Amniotic epithelial cell (primary cell): ENCODE measurements at places on chromosomes 13 and 19.

- DNase-seq, result peak; percentile 69
Measured at GRCh38 chr19:41298348-41298964, 11.5 kb upstream of the CCDC97 start.

GRCh38 chr13:99310382-99311031 lies 3.3 kb upstream of the GPR183 start:
- DNase-seq, result peak; percentile 86

- no peak for DNase-seq
Measured at GRCh38 chr13:42320375-42320787, 48.4 kb downstream of the AKAP11 start.

DNA sequence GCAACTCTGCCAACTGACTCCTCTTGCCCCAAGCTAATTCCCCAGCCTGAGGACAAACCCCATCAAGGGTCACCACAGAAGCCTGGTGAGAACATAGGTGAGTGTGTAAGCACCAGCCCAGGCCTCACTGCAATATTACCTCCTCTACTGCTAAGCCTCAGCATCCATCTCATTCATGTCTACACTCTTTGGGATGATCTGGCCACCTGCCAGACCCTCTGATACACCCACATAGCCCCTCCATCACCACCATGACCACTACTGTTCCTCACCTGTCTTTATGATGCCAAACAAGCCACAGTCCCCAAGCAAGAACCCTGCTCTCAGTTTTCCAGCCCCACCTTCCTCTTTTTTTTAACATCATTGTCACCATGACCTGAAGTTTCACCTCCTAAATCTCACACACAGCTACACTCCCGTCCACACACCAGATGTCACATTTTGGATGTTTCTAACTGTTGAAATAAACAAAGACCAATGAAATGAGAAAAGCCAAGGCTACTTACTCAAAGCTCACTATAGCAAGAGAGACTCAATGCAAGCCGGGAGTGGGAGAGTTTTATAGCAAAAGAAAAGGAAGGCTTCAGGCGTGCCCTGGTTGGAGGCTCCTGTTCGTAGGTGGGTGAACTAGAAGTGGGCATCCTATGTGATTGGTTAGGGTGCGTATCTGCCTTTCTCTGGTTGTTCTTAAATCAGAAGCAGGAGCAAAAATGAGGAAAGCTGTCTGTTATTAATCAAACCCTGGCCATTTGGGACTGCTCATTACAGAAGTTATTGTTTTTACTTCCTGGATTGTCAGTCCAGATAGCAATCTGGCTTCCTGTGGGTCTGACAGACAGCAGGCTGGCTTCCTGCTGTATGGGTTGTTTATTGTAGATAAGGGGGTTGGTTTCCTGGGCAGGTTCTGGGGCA lies 2.0 kb downstream of the ZNF792 start:
- peak; percentile 36 for DNase-seq

- peak; percentile 46 for DNase-seq
Measured at GRCh38 chr19:34482380-34483250, 1.1 kb downstream of the WTIP start.

DNA sequence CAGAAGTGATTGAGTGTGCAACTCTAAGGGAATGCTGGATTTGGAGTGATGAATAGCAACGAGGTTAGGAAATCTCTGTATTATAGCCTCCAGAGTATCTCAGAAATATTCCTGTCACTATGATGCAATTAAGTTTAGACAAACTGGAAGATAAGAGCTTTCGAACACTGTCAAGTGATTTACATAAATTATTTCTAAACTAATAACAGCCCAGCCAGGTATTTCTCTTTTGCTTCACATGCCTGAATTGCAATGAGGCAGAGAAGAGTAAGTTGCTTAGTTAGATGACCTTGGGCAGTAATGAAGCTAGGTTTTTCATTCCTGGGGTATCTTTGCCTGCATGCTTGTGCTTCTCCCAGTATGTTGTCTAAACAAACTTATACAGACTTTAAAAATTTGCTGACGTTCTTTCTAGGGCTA lies 134.5 kb downstream of the LMO7 start:
- DNase-seq, result peak; percentile 83

- DNase-seq, result no peak
Measured at GRCh38 chr13:113991676-113992179, 17.9 kb upstream of the C13orf46 start.

DNA sequence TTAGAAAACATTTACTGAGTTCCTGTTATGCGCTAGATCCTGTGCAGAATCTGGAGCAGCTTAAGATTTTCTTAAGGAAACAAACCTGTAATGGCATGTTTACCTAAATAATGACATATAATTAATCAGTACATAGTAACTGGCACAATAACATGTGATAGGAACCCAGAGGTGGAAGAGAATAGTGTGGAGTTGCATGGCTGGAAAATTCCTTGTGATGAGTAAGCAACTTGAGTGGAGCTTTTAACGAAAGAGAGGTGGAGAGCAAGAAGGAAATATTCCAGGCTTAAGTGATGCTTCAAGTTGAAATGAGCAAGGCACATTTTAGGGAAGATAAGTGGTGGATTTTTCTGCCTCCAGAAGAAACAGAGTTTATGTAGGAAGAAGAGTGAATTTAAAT lies 9.2 kb upstream of the GPC5 start:
- DNase-seq, result no peak

DNA sequence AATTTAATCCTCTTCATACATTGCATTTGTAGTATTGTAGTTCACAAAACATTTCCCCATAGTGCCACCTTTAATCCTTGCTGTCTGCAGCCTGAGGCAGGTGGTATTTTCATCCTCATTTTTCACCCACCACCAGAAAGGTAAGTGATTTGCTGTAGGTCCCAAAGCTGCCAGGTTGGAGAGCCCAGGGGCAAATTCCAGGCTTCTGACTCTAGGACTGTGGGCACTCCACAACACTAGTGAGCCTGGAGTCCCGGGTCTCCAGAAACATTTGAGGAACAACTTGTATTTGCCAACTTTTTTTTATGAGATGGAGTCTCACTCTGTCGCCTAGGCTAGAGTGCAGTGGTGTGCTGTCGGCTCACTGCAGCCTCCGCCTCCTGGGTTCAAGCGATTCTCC lies 6.2 kb downstream of the ILF3 start:
- DNase-seq, result no peak

DNA sequence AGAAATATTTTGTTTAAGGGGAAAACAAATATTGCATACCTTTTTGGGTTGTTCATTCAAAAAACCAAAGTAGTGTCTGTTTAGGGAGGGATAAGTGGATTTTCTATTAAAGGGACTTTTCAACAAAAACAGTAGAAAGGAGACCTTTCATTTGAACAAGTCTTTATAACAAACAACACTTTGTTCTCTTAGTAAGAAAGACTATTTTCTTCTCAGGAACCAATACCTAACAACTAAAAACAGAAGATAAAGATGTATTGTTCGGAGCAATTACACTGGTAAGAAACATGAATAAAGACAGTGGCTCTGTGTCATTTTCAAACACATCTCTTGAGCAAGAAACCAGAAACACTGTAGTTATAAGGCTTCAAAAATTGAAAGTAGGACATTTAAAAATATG lies 1610.1 kb upstream of the PCDH20 start:
- DNase-seq, result no peak

- no peak for DNase-seq
Measured at GRCh38 chr19:29547981-29548380, 22.2 kb downstream of the VSTM2B start.

GRCh38 chr13:83211301-83211700 lies 671.0 kb downstream of the SLITRK1 start:
- DNase-seq, result no peak

- DNase-seq, result no peak
Measured at GRCh38 chr19:1880611-1881392, 4.5 kb downstream of the ABHD17A start.

DNA sequence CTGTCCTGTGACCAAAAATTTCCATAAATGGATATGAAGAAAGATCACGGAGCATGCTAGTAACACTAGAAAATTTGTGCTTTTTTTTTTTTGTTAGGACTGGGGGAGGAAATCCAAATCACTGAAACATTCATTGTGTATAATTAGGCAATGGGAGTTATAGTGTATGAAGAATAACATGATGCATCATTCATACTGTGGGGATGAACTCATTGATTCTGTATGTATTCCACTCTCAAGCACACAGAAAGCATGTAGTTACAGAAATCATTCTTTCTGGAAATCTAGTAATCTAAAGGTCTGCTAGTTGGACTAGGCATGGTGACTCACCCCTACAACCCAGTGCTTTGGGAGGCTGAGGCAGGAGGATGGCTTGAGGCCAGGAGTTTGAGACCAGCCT lies 749.7 kb downstream of the DIAPH3 start:
- no peak for DNase-seq

DNA sequence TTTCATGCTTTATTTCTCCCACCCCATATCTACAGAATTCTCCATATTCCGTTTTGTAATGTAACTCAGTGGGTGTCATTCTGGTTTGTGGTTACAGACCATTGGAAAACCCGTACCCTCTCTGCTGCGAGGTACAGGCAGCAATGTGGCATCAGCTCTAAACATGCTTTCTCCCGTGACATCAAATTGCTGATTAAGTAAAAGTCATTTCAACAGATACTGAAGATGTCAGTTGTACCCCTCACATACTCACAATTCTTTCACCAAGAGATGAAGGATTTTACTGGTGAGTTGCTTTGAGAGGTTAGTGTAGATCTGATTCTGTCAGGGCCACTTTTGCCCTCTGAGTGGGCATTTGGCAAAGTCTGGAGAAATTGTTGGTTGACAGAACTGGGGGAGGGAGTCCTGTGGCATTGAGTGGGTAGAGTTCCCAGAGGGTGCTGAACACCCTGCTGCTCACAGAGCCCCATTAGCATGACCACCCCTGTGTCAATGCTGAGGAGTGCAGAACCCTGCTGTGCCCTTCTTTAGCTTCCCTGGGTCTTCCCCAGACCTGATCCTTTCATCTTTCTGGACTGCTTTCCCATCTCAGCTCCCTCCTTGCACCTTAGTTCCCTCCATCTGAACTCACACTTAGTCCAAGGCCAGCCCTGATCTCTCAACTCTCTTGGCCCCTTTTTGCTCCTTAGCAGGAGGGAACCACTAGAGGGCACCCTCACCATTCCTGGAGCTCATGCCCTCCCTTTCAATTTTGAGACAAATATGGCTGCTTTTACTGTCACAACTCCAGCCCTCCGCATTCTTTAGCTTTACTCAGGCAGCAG lies 39.9 kb upstream of the CEACAM8 start:
- peak; percentile 14 for DNase-seq

GRCh38 chr13:59103004-59103768 lies 1060.5 kb downstream of the DIAPH3 start:
- peak; percentile 77 for DNase-seq

DNA sequence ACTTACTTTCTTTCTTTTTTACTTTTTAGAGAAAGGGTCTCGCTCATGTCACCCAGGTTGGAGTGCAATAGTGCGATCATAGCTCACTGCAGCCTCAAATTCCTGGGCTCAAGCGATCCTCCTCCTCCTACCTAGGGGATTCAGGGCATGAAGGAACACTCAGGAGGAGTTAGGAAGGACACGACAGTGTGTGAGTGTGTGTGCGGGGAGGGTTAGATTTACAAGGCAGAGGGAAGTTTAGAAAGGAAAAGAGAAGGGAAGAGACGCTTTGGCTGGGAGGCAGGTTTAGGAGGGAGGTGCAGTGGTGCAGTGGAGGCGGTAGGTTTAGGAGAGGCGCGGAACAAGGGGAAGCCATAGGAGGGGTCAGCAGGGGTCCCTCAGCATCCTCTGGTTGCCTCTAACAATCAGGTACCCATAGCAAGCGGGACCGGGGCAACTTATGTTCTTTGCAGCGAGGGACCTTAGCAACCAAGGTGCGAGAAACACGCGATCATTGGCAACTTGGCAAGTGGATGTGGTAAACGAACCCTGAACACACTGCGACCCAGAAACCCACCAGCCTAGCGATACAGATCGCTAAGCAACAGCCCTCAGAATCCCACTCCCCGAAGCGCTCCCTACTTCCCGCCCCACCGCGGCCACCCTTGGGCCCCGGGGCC lies 501 bp downstream of the SIRT2 start:
- DNase-seq, result peak; percentile 20

DNA sequence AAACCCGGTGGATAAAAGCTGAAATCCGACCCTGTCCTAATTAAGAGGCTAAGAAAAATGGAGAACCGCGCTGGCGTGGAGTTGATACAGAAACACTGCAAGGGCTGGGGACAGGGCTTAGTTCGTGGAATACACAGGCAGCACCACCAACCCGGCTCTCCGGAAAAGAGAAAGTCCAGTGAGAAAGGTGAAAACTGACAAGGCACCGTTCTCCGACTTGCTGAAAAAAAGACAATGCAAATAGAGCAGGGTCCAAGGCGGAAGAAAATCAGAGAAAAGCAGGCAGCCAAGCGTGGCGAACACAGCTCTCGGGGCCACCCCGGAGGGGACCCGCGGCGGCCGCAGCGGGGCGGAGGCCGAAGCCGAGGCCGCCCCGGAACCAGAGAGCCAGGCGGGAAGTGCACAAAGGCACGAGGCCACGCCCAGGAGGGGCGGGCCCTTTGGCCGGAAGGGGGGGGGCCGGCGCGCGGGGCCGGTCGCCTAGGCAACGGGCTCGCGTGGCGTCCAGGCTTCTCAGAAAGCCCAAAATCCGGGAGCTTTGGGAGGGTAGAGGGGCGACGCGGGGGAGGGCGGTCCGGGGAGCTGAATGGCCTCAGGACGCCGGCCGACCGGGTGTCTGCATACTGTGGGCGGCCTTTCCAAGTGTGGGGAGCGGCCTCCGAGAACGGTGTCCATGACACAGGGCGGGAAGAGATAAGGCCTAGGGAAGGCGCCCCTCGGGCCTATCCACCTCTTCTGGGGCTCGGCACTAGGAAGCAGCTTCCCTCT lies 1.2 kb upstream of the ING1 start:
- DNase-seq, result peak; percentile 62

DNA sequence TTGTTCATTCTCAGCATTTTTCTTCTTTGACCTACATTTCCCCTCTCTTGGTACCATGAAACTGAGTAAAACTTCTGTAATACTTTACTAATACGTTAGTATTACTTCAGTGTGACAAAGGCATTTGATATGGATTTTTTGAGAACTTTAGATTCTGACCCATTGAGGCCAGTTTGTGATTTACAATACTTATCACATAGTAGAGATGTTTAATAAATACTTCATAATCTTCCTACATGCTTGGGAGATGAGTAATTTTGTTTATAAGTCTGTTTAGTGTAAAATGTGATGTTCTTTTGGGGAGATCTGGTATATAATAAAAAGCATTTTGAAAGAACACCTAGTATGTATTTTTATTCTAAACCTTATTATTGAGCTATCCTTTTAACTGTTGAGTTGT lies 29.7 kb downstream of the GTF2F2 start:
- peak; percentile 60 for DNase-seq

DNA sequence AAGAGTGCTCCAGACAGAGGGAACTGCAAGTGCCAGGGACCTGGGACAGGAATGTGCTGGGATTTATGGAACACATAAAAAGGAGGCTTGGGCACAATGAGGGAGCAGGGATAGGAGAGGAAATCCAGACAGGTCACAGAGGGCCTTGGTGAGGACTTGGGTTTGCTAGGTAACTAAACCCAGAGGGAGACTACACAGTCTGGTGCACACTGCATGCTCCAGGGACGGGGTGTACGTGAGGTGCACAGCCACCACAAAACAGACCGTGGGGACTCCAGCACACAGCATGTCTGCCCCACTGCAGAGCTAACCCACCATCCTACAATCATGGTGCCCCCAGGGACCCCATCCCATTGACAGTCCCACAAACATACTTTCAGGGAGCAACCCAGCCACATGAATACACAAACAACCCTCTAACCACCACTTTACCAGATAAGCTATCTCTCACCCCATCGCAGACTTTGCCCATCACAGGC lies 5.5 kb upstream of the ZFP36 start:
- no peak for DNase-seq
